ENCODE measurements at places on chromosomes 16 and 17. TPM values are rescaled to one million over a fixed set of nuclear protein-coding genes. Genes with fewer than 3 reads are reported as not detected.
A peak's percentile ranks its signal among the peaks of the same experiment; 100 is the strongest.

The IGFBP4 gene
- total RNA-seq: 297 TPM

DNA sequence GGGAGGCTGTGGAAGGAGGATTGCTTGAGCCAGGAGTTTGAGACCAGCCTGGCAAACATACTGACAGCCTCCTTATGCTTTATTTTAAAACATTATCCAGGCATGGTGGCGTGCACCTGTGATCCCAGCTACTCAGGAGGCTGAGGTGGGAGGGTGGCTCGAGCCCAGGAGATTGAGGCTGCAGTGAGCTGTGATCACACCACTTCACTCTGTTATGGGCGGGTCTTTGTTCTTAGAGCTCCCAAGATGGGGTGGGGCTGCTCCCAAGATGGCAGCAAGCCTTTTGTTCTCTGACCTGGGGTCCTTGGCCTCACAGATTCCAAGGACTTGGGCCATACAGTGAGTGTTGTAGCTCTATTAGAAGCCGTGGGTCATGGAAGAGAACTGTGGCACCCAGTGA, 26.1 kb upstream of the ST6GALNAC2 start:
- H3K27ac ChIP-seq: no peak overlapping the region
- H3K4me1 ChIP-seq: no peaks in the 10 kb centered on the region
- no peak for DNase-seq

- no peak overlapping the region for H3K27ac ChIP-seq
- H3K4me1 ChIP-seq: no peaks in the 10 kb centered on the region
- H3K36me3 ChIP-seq: no peaks in the 10 kb centered on the region
- H3K4me3 ChIP-seq: no peak overlapping the region
- DNase-seq: no peak
These were observed 83.4 kb downstream of the TNFRSF13B start for GRCh38 chr17:16888413-16889087.

DNA sequence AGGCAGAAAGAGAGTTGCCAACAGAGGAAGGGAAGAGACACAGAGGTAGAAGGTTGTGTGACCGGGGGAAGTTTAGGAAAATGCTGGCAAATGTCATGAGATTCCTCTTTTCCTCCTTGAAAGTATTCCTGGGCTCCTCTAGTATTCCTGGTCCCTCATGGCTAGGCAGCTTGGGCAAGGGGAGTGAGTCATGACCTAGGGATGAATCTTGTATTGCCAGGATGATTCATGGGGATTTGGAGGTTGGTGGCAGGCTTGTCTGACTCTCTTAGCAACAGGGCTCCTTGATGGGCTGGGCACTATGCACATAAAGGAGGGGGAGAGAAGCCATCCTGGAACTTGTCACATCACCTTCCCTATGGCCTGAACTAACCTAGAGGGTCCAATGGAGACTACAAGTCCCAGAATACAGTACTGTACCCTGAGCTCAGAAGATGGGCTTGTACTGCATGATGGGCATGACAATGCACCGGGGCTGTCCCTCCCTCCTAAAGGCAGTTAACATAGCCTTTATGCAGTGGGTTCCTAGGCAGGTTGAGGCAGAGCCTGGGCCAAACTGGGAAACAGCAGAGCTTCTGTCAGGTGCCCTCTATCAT, 2.1 kb upstream of the SEZ6 start:
- H3K36me3 ChIP-seq: no peaks in the 10 kb centered on the region
- H3K27me3 ChIP-seq: peaks cover 2% of the 10 kb centered on the region
- H3K27ac ChIP-seq: no peak overlapping the region
- no peak overlapping the region for H3K4me3 ChIP-seq

DNA sequence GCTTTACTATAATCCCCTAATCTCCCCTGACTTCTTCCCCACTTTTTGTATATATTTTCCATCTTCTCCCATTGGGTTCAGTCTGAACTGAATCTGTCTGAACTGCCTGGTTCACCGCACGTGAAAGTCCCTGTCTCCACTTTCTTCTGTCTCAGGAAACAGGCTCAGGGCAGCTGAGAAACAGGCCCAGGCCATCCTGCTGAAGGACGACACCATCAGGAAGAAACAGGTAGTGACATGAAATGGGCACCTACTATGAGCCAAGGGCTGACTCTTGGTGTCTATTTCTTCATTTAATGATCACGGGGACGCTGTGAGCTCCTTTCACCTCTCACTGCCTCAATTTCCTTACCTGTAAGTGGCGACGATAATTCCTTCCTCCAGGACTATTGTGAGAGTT, 90.5 kb upstream of the HSBP1 start:
- no peak for DNase-seq
- no peaks in the 10 kb centered on the region for H3K27me3 ChIP-seq
- no peaks in the 10 kb centered on the region for H3K4me1 ChIP-seq
- H3K27ac ChIP-seq: no peak overlapping the region

GRCh38 chr17:50546701-50547034, 306 bp upstream of the SPATA20 start:
- no peaks in the 10 kb centered on the region for H3K36me3 ChIP-seq
- no peaks in the 10 kb centered on the region for H3K27me3 ChIP-seq
- no peak for DNase-seq
- no peak overlapping the region for H3K27ac ChIP-seq
- no peak overlapping the region for H3K4me3 ChIP-seq

GRCh38 chr17:58974354-58974753, 132.3 kb downstream of the TRIM37 start:
- H3K27me3 ChIP-seq: no peaks in the 10 kb centered on the region
- no peak overlapping the region for H3K27ac ChIP-seq
- no peaks in the 10 kb centered on the region for H3K36me3 ChIP-seq
- no peak overlapping the region for H3K4me3 ChIP-seq

- H3K4me1 ChIP-seq: no peaks in the 10 kb centered on the region
- no peak overlapping the region for H3K27ac ChIP-seq
- H3K4me3 ChIP-seq: no peak overlapping the region
- no peaks in the 10 kb centered on the region for H3K36me3 ChIP-seq
These were observed 228.3 kb upstream of the NLRP1 start for GRCh38 chr17:5812590-5812989.

DNA sequence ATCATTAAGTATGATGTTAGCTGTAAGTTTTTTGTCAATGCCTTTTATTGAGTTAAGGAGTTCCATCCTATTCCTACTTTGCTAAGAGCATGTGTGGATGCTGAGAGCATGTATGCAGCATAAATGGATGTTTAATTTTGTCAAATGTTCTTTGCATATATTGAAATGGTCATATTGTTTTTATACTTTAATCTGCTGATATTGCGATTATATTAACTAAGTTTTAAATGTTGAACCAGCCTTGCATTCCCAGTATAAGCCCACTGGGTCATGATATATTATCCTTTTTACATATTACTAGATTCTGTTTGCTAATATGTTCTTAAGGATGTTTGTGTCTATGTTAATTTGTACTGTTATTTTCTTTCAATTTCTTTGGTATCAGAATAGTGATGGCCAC, 53.2 kb downstream of the CCDC182 start:
- no peak for DNase-seq
- H3K27me3 ChIP-seq: no peaks in the 10 kb centered on the region
- no peaks in the 10 kb centered on the region for H3K36me3 ChIP-seq

DNA sequence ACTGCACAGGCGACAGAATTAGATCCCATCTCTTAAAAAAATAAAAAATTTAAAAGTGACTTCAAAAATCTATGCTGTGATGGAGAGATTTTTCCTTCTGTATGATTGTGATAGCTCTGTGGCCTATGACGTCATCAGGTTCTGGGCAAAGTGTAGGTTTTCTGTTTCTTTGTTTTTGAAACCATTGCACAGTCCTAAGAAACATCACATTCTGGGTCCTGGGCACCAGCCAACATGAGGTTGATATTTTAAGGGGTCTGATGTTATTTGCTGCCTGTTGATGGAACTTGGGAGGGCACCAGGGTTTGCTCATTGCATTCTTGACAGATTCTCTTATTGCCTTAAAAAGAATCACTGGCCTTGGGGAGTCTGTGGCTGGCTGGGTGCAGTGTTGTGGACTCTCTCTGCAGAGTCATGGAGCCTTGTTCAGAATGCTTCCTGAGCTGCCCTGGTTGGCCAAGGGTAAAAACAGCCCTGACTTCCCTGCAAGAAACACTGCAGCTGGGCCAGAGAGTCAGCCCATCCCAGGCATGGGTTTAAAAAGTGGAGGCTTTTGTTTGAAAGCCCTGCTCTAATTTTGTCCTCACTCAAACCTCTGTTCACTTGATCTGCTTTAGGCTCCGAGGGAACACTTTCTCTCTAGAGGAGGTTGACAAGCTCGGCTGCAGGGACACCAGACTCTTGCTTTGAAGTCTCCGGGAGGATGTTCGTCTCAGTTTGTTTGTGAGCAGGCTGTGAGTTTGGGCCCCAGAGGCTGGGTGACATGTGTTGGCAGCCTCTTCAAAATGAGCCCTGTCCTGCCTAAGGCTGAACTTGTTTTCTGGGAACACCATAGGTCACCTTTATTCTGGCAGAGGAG, 10.5 kb upstream of the CYLD start:
- H3K4me3 ChIP-seq: no peak overlapping the region
- H3K27me3 ChIP-seq: no peaks in the 10 kb centered on the region
- no peak overlapping the region for H3K27ac ChIP-seq
- H3K36me3 ChIP-seq: no peaks in the 10 kb centered on the region
- no peaks in the 10 kb centered on the region for H3K4me1 ChIP-seq
- DNase-seq: no peak

DNA sequence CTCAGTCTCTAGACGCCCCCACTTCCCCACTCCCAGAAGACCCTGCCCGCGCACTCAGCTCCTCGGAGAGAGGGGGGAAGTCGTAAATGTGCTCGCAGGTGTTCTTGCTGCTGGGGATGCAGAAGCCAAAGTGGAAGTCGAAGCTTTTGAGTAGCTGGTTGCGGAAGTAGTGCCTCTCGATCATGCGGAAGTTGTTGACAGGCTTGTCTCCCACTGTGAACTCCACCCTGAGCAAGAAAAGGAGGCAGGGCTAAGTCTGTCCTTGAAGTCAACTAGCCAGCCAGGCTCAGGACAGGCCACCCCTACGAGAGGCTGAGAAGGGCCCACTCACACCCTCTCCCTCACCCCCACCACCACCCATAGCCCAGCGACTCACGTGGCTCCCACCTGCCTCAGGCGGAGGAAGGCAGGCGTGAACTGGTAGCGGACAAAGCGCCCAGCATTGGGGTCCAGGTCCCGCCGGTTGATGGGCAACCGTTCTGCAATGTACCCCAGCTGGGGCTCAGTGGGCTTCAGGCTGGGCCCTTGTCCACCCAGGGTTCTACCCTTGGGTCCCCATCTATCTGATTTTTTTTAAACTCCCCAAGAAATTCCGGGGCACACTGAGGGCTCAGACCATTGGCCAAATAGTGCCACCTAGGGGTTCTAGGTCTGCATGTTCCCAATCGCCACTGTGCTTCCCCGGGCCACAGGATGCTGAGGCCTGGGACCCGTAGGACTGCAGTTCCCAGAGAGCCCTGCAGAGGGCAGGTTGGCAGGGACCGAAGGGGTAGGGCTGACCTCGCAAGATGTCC, 4.6 kb downstream of the UNC119 start:
- H3K4me3 ChIP-seq: no peak overlapping the region
- peak; percentile 81 for DNase-seq
- H3K36me3 ChIP-seq: peaks cover 3% of the 10 kb centered on the region
- H3K4me1 ChIP-seq: peaks cover under 1% of the 10 kb centered on the region
- no peak overlapping the region for H3K27ac ChIP-seq
- H3K27me3 ChIP-seq: no peaks in the 10 kb centered on the region

DNA sequence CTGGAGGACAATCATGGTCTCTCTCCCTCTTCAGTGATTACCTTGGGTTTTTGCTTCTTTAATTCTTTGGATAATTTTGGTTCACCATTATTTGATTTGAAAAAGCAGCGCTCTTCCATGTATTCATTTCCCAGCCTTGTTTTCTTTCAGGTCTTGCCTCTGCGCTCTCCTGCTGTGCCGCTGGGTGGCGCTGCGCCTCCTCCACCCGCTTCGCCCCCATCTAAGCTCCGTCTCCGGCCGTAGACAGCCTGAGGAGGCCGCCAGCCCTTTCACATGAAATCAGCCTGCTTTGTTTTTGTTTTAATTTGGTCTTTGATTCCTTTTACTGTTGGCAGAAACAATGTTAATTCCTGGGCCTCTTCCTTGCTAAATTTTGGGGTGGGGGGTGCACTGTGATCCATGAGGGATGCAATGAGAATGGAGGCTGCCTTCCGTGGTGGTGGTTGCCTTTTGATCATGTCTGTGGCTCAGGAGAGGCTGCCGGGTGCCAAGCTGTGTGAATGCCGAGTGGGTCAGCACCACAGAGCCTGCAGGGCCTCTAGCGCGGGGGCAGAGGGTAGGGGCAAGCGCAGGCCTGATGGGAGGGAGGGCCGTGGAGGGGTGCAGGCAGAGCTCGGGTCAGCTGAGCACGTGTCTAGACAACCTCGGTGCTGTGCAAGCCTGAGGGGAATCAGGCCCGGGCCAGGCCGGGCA, 64.1 kb downstream of the PLD6 start:
- no peaks in the 10 kb centered on the region for H3K4me1 ChIP-seq
- no peak overlapping the region for H3K4me3 ChIP-seq
- H3K27me3 ChIP-seq: no peaks in the 10 kb centered on the region
- H3K27ac ChIP-seq: no peak overlapping the region

DNA sequence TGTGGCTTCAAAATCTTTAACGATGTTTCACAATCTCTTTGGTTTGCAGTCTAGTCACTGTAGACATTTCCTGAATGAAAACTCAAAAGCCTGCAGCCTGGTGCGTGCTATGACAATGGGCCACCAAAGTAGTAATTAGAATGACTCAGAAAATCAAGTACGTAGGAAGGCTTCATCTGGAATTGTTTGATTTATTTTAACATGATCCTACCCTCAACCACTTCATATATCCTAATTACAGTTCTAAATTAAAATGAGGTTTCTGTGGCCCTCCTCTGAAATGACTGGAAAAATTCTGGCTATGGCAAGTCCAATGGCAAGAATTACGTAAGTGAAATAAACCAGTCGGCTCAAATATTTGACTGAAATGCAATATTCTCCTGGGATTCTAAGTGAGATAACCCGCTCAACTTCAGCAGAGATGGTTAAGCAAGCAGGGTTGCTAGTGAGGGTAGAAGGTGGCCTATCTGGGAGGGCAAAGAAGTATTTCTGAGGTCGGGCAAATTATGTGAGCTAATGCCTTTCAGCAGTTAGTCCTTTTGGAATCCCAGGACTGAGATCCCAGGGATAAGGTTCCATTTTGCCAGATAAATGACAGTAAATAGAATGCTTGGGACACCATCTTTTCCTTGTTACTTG, 145.6 kb upstream of the MYOCD start:
- H3K4me3 ChIP-seq: no peak overlapping the region
- no peak for DNase-seq
- no peaks in the 10 kb centered on the region for H3K4me1 ChIP-seq

- no peaks in the 10 kb centered on the region for H3K27me3 ChIP-seq
- H3K4me1 ChIP-seq: peaks cover 5% of the 10 kb centered on the region
- DNase-seq: no peak
- H3K4me3 ChIP-seq: no peak overlapping the region
These were observed 850 bp downstream of the PPM1E start for GRCh38 chr17:58756246-58757161.

DNA sequence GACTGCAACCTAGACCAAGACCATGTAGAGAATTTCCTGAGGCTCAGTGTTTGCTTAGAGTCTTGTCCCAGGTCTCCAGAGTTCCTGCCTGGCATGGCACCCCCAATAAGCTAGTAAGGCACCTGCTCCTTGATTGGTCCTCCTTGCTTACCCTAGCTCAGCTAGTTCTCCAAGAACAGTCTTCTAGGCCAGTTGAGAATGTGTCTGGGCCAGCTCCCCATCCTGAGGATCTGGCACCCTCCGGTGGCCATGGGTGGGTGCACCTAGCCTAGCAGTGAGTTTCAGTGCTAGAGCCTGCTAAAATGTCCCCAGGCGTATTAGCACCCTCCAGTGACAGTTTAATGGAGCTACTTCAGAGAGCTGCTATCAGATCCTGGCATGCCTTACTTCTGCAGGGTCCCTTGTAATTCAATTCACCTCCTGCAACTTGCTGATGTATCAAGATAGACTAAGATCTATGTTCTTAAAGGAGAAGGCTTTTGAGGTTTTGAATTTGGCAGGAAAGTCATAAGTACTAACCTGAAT, 44.4 kb upstream of the MED13 start:
- H3K36me3 ChIP-seq: no peaks in the 10 kb centered on the region
- DNase-seq: peak; percentile 67

All from liver (tissue), 10 donors.